Fibroblast of skin of right biceps (primary cell): ENCODE measurements at places on chromosomes 12 and 14.

DNA sequence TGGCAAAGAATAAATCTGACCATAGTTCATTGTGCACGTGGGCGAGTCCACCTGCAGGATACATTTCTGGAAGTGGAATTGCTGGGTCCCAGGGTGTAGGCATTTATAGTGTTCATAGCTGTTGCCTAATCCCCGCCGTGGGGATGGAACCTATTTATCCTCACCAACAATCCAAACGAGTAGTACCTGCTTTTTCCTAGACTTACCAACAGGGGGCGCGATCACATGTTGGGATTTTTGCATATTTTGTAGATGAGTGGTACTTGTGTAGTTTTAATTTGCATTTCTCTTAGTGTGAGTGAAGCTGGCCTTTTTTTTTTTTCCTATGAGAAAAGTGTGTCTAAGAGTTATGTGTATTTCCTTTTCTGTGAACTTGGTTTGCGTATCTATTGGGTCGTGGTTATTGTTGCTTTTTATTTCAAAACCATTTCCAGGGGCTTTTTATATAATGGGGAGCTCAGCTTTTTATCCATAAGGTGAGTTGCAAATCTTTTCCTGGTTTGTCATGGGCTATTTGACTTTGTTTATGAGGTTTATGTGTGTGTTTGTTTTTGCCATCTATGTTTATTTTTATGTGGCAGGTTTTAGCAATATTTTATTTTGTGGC is 67.2 kb downstream of the CCDC92 start:
- peak; percentile 87 for DNase-seq

GRCh38 chr12:108310489-108310888 is 28.6 kb downstream of the CMKLR1 start:
- DNase-seq = peak; percentile 23

GRCh38 chr14:90797919-90798318 is 18.3 kb downstream of the TTC7B start:
- DNase-seq = no peak

GRCh38 chr14:51367600-51367931 is 127.5 kb downstream of the TMX1 start:
- peak; percentile 81 for DNase-seq

DNA sequence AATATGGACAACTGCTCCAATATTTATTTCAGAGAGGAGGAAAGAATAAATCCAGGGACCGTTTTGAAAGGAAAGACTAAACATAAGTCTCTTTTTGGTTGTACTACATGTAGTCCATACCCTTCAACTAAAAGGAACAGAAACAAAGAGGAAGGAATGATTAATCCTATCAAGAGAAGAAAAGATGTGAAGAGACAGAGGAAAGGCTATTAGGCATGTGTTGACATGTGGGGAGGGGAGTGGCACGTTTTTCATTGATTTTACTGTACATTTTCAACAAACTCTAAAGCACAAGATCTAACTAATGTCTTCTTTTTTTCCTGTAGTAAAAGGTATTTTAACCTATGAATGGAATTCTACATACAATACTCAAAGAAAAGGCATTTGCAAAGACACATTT is 85.6 kb downstream of the NAV3 start:
- DNase-seq = no peak

- DNase-seq = no peak
These were observed 11.0 kb upstream of the CREBL2 start for GRCh38 chr12:12600659-12601058.

DNA sequence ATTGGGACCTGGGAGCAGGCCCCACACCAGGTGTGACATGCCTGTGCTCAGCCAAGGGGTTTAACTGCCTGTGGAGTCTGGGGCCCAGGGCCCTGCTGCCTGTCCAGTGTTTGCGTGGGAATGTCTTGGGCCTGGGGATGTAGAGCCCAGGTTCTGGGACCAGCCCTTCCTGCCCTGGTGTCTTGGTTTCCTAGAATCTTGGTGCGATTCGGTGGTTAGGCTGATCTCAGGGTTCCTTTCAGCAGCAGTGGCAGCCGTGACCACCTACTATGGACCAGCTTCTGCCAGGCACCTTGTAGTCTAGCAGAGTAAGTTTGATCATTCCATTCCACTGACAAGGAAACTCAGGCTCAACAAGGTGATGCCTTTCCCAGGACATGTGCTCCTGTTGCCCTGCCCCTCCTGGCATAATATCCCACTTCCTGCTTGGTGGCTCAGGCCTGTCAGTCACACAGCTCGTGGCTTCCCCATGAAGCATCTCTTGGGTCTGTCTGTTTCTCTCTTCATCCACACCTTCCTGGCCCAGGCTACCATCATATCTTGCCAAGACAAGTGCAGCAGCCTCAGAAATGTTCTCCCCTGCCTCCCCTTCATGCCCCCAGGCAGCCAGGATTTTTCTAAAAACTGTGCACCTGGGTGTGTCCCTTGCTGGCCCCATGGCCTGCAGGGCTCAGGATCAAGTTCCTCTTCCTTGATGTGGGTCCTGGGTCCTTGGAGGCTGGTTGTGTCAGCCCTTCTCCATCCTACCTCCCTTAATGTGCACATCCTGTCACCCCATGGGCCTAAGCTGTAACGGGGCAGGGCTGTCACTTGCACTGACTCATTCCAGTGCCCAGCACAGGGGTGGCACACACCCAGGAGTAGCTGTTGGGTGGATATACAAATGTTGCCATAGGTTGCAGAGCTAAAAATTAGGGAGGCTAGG is 101.6 kb downstream of the SLC25A47 start:
- DNase-seq = no peak

DNA sequence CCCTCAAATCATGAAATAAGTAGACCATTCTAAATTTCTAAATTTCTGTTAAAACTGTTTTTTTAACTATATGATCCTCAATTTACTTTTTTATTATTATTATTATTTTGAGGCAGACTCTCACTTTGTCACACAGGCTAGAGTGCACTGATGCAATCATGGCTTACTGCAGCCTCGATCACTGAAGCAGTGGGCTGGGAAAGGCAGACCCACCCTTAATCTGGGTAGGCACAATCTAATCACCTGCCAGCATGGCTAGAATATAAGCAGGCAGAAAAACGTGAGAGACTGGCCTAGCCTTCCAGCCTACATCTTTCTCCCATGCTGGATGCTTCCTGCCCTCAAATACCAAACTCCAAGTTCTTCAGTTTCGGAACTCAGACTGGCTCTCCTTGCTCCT is 2.3 kb downstream of the ERO1A start:
- DNase-seq = no peak

- DNase-seq = no peak
These were observed 537.1 kb upstream of the SEL1L start for GRCh38 chr14:82070753-82071152.

DNA sequence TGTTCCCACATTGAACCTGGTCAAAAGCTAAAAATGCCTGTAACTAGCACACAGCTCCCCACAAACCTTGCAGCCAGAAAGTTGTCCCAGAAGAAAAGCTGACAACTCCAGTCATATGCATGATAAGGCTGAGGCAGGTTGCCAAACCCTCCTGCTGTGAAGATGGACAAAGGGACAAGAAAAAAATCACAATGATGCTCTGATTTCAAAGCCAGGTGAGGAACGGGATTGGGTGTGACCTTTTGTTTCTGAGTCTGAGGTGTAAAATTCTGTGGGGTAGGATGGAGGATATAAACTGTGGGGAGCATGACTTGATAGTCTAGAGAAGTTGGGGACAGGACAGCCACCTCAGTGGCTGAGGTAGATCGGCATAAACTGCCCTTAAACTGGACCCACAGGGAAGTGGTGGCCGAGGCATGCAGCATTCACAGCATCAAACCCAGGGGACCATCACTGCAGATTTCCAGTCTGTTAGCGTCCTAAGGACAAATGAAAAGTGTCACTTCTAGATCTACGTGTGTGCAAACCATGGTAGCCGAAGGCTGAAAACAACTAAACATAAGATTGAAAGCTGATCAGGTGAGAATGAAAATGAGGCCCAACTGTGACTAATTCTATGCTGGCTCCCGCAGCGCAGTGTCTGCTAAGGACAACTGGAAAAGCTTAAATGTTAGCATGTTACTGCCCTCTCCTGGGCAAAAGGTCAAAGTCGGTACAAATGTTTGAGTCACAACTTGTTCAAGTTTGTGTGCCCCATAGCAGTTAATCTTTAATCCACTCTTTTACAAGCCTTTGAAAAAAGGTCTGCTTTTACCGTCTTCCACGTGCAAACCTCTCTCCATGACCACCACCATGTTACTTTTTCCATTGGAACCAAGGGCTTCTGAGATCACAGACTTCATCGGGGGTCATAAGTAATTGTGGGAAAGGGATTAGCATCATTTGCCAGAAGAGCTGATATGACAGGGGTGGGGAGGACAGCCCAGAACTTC is 39.8 kb downstream of the GRIN2B start:
- peak; percentile 48 for DNase-seq

GRCh38 chr12:21416511-21417121 is 20.8 kb upstream of the PYROXD1 start:
- peak; percentile 35 for DNase-seq

- peak; percentile 87 for DNase-seq
These were observed 23.8 kb downstream of the CFAP251 start for GRCh38 chr12:121942145-121942718.

DNA sequence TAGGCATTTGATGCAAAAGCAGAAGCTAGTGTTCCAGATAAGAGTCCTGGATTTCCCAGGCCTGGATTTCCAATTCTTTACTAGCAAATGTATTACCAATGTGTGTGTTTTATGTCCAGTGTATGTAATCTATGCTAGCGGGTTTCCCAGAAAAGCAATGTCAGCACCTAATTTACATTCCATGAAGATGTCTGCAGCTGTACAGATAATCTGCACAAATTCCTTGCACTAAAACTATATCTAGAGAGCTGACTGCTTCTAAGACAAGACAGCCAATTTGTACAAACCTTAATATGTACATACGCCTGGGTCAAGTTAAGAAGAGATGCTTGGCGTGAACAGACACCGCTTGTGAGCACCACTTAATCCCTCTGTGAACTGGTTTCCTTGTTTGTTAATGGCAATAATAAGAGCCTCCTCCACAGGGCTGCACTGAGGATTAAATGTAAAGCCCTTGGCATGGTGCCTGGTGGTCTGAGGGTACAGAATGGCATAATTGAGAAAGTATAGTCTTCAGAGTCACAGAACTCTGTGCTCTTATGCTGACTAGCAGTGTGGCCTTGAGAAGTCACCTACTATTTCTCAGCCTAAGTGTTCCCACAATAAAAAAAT is 185.6 kb downstream of the EPS8 start:
- DNase-seq = peak; percentile 53

- DNase-seq = peak; percentile 12
These were observed at the start of gene SLC24A4 for GRCh38 chr14:92323011-92323915. TSS of gene SLC24A4 (plus strand) at chr14:92323165. CDS start at chr14:92323831, 666 bp downstream.

GRCh38 chr12:44697511-44697910 is 178.6 kb downstream of the NELL2 start:
- DNase-seq = no peak
